ENCODE measurements at places on chromosomes 4 and X. TPM values are rescaled to one million over a fixed set of nuclear protein-coding genes. Genes with fewer than 3 reads are reported as not detected.
A peak's percentile ranks its signal among the peaks of the same experiment; 100 is the strongest.

ARHGEF6 gene
- total RNA-seq: 12.5 TPM

PPP1R2C gene
- not detected for total RNA-seq

MXRA5 gene
- total RNA-seq: 2.8 TPM

FAM120C gene
- 20.4 TPM for total RNA-seq

PNMA5 gene
- not detected for total RNA-seq

DNA sequence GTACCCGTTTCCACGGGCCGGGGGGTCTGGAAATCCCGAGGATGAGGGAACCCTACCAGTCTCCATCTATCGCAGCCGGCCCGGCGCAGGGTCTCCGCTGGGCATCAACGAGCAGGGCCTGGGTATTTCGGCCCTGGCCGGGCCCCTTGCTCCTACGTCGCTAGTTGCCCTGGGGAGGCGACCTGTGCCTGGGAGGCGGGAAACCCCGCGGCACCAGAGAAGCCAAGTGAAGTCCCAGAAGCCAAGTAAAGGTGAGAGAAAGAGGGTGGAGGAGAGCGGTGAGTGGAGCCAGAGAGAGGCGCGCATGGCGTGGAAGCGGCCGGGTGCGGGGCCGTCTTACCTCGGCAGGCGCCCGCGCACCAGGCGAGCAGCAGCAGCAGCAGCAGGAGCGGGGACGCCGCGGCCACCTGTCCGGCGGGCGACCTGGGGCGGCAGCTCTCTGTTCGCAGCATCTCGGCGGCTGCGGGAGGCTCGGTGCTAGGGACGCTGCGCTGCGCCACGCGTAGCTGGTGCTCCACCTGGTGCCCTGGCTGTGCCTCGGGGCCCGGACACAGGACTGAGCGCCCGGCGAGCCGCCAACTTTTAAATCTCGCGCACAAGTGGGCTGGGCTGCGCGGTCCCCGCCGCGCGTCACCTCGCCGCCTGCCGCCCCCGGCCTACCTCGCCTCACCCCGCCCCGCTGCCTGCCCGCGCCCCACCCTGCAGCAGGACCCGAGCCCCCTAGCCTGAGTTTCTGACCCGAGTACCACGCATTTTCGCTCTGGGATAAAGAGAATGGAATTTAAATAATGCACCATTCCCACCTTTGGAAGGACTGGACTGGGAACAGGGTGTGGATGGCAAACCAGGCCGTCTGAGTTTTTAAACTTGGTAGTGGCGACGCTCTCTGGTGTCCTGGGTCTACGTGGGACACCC lies at the start of gene NMU:
TSS of gene NMU (minus strand) at position 558 of the 915 bp plus-strand sequence. CDS start at position 452, 106 bp downstream.
- peak; percentile 54 for DNase-seq

- DNase-seq: peak; percentile 30
Measured at GRCh38 chrX:69387567-69388487, 116.3 kb upstream of the NALF2 start.

- DNase-seq: no peak
Measured at GRCh38 chr4:76762137-76763130, 135.5 kb downstream of the SOWAHB start.

GRCh38 chrX:53440101-53440500 lies 5.9 kb upstream of the HSD17B10 start:
- no peak for DNase-seq

DNA sequence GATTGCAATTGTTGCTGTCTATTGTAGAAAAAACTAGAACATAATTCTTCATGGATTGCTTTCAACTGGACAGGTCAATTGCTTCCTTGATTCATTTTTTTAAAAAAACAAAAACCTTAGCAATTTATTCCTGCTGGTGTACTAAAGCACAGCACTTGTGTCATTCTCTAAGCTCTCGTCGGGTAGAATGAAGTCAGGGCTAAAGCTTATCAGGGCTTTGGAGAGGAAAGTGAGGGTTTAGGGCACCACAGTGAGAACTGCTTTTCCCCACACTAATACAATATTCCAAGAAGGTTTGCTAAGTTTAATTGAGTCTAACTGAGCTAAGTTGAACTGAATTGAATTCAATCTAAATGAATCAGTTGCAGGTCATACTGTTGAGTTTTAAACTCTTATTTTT lies 76.4 kb upstream of the TLR3 start:
- DNase-seq: no peak

DNA sequence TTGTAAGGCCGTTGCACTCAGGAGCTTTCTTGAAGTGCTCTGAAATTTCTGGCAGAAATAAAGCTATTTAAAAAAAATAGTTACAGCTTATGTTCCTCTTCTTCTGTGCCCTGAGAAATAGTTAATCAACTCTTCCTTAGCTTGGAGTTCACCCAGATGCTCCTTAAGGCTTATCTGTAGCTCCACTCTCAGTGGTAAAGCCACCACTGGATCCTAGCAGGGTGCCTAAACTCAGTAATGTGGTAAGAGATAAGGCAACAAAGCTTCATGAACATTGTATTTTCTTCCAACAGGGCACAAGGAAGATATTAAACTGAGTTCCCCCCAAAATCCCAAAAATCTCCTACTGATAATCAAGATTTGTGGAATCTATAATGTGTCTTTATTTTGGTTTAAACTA lies 299.5 kb downstream of the MAPK10 start:
- DNase-seq: no peak

DNA sequence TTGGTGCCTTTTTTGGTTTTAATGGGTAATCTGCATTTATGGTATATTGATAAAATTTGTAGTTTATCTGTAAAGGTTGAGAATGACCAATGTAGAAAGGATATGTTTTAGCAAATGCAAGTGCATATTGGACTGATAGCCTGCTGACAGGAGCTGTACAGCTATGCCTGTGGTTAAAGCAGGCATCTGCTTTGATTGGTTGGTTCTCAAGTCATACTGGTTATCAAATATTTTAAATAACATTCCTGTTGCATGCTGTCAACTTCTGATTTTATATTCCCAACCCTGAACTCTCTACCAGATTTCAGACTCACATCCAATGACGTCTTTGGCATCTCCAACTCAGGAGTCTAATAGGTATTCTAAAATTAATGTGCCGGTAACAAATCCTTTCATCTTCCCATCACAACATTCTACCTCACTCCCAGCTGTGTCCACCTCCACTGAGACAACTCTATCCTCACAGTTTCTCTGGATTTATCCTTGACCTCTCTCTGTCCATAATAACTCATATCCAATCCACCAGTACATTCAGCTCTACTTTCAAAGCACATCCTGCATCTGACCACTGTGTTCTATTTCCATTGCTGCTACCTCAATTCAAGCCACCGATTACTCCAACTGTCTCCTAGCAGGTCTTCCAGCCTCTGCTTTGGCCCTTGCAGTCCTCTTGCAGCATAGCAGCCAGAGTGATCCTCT lies 125.7 kb downstream of the CAMK2D start:
- peak; percentile 56 for DNase-seq

- peak; percentile 74 for DNase-seq
Measured at GRCh38 chr4:109803924-109804571, 2.2 kb upstream of the CFI start.

DNA sequence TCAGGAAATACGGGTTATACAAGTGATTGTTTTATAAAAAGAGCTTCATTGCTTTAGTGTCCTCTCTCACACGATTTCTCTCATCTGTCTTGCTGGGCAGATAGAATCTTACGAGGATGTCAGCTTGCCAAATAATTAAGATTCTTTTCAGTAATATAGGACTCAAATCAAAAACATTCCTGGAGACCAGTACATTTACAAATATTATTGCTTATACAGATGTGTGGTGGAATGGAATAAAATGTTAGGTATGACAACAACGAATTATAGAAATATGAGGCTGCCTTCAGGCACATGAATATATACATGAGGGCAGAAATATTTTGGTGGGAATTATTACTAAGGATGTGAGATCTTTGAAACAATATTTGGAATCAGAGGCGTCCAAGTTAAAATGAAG lies 88.9 kb downstream of the GC start:
- no peak for DNase-seq
